NT2/D1 (cell line): ENCODE measurements at places on chromosomes 12 and 14.

- DNase-seq, result no peak
Measured at GRCh38 chr14:75023108-75023507, 20.4 kb downstream of the EIF2B2 start.

GRCh38 chr14:77469539-77469938, 11.6 kb downstream of the AHSA1 start:
- DNase-seq, result no peak

DNA sequence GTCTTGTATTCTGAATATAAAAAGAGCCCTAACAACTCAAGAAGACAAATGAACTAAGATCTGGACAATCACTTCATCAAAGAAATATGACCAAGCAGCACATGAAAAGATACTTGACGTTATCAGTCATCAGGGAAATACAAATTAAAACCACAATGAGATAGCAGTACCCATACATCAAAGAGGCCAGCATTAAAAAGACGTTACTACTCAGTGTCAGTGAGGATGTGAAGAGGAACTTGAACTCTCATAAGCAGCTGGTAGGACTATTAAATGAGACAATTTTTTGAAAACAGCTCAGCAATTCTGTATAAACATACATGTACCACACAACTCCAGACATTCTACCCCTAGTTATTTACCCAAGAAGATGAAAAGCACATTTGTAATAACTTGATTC, 55.9 kb downstream of the FERMT2 start:
- no peak for DNase-seq

GRCh38 chr12:24597580-24597979, 351.3 kb downstream of the BCAT1 start:
- no peak for DNase-seq

DNA sequence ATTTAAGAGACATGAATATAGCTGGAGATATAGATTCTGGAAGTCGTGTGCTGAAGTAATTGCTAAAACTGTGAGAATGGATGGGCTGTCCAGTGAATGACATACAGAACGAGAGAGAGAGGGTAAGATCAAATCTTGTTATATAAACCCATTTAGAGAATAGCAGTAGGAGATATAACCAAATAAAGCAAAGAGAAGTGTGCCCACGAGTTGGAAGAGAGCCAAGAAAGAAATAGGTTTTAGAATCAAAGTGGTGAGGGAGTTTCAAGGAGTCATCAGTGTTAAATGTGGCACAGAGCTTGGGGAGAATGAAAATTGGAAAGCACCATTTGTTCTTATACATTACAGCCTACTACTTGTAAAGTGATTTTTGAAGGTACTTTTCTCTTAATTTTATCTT, 19.2 kb downstream of the TOGARAM1 start:
- DNase-seq, result no peak

DNA sequence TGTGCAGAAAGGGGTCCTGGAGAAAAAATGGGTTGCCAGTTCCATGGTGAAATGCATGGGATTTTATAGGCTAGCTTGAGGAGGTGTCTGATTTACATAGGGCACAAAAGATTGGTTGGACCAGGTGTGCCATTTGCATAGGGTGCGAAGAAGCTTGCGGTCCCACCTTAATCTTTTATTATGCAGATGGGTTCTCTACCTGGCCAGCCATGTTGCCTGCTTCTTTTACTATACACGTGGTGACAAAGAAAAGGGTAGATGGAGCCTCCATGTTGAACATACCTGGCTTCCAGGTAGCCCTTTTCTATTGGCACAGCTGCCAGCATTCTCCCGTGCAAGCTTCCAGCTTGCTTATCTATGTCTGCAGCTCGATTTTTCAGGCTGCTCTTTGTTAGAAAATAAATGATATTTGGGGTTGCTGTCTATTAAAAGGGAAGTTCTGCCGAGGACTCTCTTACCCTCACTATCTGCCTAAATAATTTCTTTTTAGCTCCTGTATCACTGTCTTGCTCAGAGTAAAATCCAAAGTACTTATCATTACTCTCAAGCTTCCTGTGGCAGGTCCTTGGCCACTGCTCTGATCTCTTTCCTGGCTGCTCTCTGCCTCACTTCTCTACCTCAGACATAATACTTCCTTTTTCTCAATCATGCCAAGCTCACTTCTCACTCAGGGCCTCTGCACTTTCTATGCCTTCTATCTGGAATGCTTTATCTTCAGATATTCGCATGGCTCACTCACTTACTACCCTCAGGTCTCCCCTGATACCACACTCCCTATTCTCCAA, 216.0 kb upstream of the DAAM1 start:
- DNase-seq, result no peak

DNA sequence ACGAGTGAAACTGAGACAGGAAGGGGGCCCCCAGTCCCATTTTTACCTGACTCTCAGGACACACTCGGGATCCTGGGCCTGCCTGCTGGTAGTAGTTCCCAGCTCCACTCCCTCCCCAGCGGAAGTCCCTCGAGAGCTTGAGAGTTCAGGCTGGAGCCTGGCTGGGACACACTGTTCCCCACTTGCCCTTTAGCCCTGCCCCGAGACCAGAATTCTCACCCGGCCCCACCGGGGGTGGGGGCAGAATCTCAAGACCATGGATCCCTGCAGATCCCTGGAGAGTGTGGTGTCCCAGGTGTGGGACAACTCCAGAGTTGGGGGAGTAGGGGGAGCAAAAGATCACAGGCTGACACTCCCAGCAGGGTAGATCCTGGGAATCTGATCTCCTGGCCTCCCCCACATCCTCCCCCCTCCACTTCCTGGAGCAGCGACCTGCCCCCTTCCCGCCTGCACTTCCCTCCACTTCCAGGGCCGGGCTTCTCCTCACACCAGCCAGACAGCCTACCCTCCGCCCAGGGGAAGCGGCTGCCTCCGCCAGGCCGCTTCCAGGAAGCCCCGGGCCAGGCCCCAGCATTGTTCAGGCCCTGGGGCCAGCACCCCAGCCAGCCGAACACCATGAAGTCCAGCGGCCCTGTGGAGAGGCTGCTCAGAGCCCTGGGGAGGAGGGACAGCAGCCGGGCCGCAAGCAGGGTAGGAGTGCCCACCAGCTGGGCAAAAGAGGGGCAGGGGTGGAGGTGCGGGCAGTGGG, at the start of gene TNS2:
TNS2 (plus strand) TSS at position 495 of the 748 bp plus-strand sequence; CDS start at position 616, 121 bp downstream.
- DNase-seq, result no peak

DNA sequence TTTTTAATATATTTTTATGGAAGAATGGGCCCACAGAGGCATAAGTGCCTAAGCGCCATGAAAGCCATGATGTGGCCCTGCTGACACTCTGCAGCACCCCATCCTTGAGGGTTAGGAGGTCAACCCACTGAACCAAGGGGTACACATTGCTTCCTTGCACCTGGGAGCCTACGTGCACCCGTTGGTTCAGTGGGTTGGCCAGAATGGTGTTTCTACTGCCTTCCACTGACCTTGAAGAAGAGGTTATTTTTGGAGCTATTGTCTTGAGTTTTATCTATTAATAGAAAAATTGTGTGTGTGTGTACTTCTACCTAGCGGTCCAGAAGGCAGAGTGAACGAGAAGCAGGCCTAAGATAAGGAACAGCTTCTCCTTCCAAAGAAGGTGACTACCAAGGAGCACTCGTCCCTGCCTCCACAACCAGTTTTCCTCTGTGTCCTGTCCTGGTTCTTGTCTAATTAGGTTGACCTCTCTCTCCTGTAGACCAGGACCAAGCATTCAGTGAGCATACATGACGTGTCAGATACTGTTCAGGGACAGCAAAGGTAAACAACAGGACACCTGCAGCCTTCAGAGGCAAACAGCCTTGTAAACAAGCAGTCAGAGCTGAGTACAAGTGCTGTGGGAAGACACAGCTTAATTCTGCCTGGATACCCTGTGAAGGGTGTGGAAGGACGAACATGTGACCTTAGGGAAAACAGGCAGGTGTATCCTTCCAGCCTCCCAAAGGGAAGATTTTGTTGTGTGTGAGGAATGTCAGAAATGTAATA, 30.4 kb upstream of the PLEK2 start:
- no peak for DNase-seq

- DNase-seq, result no peak
Measured at GRCh38 chr12:56286044-56286830, 13.9 kb downstream of the CS start.

DNA sequence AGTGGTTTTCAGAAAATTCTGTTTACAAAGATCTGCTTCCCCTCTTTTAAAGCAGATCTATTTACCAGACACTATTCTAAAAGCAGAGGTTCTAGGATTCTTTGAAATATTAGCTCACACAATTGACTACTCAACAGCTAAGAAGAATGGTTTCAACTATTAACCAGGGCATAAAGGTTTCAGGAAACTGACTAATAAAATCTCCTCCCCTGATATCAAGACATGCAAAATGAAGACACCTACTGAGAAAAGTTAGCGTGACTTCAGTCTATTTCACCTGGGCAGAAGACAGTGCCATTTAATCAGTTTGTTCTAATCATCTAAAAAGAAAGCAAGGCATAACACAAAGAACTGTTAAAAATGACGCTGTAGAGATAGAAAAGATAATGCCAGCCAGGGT, 22.2 kb downstream of the DAD1 start:
- DNase-seq, result no peak

DNA sequence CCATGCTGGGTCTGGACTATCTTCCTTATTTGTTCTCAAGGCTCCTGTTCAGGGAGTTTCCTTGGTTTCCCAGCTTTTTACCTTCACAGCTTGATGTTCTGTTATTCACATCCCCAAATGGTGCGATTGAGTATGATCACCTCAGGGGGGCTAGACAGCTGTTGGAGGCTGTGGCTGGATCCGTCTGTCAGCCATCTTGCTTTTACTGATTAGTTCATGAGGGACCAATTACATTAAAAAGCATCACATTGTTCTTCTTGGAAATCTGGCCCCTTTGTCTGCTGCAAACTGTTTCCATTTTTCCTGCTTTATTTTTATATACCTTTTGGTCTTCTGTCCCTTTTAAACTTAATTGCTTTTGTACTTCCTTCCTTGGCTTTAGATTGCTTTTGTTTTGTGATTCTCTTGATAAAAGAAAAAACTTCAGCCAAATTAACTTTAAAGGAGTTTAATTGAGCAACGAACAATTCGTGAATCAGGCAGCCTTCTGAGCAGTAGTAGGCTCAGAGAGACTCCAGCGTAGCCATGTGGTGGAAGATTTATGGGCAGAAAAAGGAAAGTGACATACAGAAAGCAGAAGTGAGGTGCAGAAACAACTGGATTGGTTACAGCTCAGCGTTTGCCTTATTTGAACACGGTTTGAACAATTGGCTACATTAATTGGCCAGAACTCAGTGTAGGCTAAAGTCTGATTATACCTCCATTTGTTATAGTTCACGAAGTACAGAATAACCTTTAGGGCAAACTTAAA, 208.7 kb downstream of the AEBP2 start:
- no peak for DNase-seq

- no peak for DNase-seq
Measured at GRCh38 chr12:114809097-114809496, 125.1 kb upstream of the TBX3 start.

DNA sequence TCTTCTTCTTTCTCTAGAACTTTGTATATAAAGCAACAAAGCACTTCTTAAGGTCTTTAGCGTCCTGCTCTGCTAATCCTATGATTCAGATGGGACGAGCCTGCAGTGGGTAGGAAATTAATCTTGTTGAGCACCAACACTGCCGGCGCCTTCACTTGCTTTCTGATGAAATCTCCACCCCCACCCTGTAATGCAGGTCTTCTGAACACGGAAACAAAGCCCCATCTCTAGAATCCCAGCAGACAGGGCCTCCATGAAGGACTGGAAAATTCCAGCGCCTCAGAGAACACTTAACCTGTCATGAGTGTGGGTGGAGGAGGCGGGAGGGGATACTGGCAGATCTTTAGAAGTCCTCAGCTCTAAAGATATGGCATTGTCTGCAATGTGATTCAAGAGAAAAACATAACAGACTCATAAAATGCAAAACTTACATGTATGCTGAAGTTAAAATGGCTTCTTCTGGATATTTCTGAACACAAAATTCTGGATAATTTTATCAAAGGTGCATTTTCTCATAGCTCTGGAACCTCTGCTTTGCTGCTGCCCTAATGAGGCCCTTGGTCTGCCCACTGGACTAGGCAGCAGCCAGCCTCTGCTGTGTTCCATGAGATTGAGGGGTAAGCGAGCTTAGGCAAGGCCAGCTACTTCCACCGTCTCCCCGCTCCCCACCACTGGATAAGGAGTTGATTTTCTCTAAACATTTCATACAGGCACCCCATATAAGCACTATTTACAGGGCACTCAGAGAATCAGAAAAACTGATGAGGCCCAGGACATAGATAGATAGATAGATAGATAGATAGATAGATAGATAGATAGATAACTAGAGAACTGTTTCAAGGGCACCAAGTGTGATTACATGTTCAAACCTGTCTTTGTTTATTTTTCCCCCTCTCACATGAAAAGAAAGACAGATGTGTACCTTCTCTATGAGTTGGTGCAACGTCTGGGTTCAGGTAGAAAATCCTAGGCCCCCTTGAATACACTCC, 43.1 kb downstream of the ZFP36L1 start:
- no peak for DNase-seq

DNA sequence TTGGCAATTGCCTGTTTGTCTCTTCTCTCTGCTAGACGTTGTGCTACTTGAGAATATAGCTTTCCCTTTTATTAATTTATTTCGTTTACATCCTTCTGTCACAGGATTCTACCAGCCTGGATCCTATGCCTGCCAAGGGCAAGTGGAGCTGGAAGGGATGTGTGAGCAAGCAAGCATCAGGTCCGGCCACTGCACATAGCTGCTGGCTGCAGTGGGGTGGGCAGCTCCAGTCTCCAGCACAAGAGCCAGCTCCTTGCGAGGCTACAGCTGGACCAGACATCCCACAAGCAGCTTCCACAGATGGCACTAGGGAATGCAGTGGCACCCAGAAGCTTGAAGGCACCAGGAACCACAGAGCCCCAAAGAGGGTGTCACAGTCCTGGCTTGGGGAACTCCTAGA, 225.0 kb downstream of the KCNC2 start:
- no peak for DNase-seq

DNA sequence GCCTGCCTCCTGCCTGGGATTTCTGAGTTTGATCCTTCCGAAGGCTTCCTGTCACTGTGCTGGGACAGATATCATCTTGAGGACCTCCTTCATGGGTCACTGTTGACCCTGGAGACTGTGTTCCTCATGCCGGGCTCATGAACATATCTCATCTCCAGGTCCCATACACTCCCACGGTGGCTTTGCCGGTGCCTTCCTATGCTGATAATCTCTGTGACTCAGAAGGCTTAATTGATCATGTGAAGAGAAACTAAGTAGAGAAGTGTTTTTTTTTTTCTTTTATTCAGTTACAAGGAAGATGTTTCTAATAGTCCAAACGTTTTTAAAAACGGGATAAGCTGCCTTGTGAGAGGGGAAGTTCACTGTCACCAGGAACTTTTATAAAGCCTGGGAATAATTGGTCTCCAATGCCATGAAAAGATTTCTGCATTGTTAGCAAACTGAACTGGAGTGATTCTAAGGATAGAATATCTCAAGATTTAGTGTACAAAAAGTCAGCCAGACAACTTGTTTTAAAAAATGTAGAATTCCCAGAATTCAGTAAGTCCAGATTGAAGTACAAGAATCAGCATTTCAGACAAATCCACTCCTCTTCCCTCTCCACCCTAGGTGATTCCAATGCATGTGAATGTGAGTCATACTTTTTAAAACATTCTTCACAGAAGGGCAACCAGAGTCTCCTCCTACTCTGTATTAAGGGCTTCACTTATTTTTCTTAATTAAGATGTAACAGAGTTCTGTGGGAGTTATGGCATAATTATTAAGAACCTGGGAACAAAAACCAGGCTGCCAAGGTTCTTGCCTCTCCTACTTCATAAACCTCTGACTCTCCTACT, 139.8 kb upstream of the LGR5 start:
- no peak for DNase-seq
